ENCODE measurements at places on chromosomes 11 and 22. TPM values are rescaled to one million over a fixed set of nuclear protein-coding genes. Genes with fewer than 3 reads are reported as not detected.

Gene F2
- 1,408 TPM for total RNA-seq

Gene SMTN
- 20.9 TPM for total RNA-seq

Gene TIMP3
- total RNA-seq: 26.7 TPM

Gene SLC25A45
- 14.5 TPM for total RNA-seq
